ENCODE measurements at places on chromosomes 12 and 14. TPM values are rescaled to one million over a fixed set of nuclear protein-coding genes. Genes with fewer than 3 reads are reported as not detected.

The ACSM4 gene
- polyA plus RNA-seq = not detected

The GZMH gene
- polyA plus RNA-seq = 0.24 TPM

The ABCD2 gene
- not detected for polyA plus RNA-seq

The SIX6 gene
- polyA plus RNA-seq = not detected

The ESRRB gene
- polyA plus RNA-seq = 7.7 TPM

The INSM2 gene
- polyA plus RNA-seq = not detected

The RGS6 gene
- 1.1 TPM for polyA plus RNA-seq

The LRRIQ1 gene
- polyA plus RNA-seq = 27.8 TPM

The PAWR gene
- 113 TPM for polyA plus RNA-seq

The P2RX7 gene
- 1.0 TPM for polyA plus RNA-seq

The FGF6 gene
- polyA plus RNA-seq = not detected

The EIF4B gene
- 507 TPM for polyA plus RNA-seq

The PPFIBP1 gene
- polyA plus RNA-seq = 68.4 TPM

The SALL2 gene
- 65.8 TPM for polyA plus RNA-seq

Measured in left renal cortex interstitium (tissue), 4 donors.